ENCODE measurements at places on chromosomes 7 and 10. TPM values are rescaled to one million over a fixed set of nuclear protein-coding genes. Genes with fewer than 3 reads are reported as not detected.

The AKR1C8 gene
- total RNA-seq, result not detected

The NEURL1 gene
- total RNA-seq, result not detected

The TUBAL3 gene
- 0.19 TPM for total RNA-seq

The SAMD9L gene
- total RNA-seq, result 2.8 TPM

The CLCN1 gene
- total RNA-seq, result 0.91 TPM

The ADAM12 gene
- total RNA-seq, result 0.57 TPM

The SDK1 gene
- total RNA-seq, result 9.3 TPM

All from esophagus squamous epithelium (tissue), 5 donors.